Heart right ventricle (tissue), 16 donors: ENCODE measurements at places on chromosomes 6 and 20. TPM values are rescaled to one million over a fixed set of nuclear protein-coding genes. Genes with fewer than 3 reads are reported as not detected.

The CLPSL2 gene
- total RNA-seq = not detected

The TFAP2B gene
- not detected for total RNA-seq

The CST5 gene
- not detected for total RNA-seq

The NEU1 gene
- 18.1 TPM for total RNA-seq

The MUCL3 gene
- total RNA-seq = not detected

The SSTR4 gene
- total RNA-seq = not detected

The MEP1A gene
- total RNA-seq = not detected

The RAET1L gene
- total RNA-seq = not detected

The CYP24A1 gene
- total RNA-seq = not detected

The RNF39 gene
- total RNA-seq = not detected

The CDSN gene
- total RNA-seq = not detected
